ENCODE measurements at places on chromosomes 5 and 9. TPM values are rescaled to one million over a fixed set of nuclear protein-coding genes. Genes with fewer than 3 reads are reported as not detected.

The OTP gene
- total RNA-seq, result not detected

The DOCK2 gene
- total RNA-seq, result 30.3 TPM

The TAF11L3 gene
- total RNA-seq, result not detected

The CAMK4 gene
- 1.1 TPM for total RNA-seq

The MYMK gene
- total RNA-seq, result not detected

The C5orf47 gene
- 0.13 TPM for total RNA-seq

The NUTM2F gene
- total RNA-seq, result not detected

The NTNG2 gene
- 4.6 TPM for total RNA-seq

The ABCA2 gene
- 34.8 TPM for total RNA-seq

The CDO1 gene
- total RNA-seq, result 5.8 TPM

The MLANA gene
- not detected for total RNA-seq

The RLN2 gene
- 0.55 TPM for total RNA-seq

DNA sequence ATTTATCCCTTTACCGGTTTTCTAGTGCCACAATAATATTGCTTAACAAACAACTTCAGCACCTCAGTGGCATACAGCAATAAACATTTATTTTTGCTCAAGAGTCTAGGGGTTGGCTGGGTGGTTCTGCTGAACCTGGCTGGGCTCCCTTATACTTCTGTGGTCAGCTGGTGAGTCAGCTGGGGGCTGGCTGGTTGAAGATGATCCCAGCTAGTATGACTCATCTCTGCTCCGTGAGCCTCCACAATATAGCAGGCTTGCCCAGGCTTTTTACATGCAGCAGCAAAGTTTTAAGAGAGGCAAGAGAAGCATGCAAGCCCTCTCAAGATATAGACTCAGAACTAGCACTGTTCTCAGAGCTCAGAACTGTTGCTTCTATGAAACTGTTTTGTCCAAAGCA, 523.5 kb upstream of the CLINT1 start:
- peak; percentile 85 for DNase-seq
- H3K4me1 ChIP-seq, result peaks cover 47% of the 10 kb centered on the region
- H3K27ac ChIP-seq, result peak overlapping the region; percentile 26
- no peak overlapping the region for H3K4me3 ChIP-seq
- H3K36me3 ChIP-seq, result no peaks in the 10 kb centered on the region

DNA sequence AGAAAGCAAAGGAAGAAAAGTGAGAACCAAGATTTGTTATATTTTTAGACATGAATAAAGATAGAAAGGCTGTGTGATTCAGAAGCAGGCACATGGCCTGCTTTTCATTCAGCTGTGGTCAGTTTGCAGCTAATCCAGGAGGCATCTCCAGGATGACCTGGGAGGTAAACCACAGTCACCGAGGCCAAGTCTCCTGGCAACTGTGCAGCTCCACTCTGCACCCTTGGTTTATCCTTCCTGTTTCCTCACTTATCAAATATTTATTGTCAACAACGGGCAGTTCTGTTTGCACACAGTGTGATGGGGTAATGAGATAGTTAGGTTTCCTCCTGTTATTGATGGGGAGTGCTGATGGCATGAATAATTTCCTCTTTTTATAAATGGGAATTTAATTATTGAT, 243.0 kb downstream of the PSAT1 start:
- no peak overlapping the region for H3K27ac ChIP-seq
- H3K27me3 ChIP-seq, result no peaks in the 10 kb centered on the region
- no peak overlapping the region for H3K4me3 ChIP-seq
- H3K4me1 ChIP-seq, result no peaks in the 10 kb centered on the region
- no peak for DNase-seq
- no peaks in the 10 kb centered on the region for H3K36me3 ChIP-seq

GRCh38 chr9:14119694-14120514, 194.0 kb downstream of the NFIB start:
- H3K36me3 ChIP-seq, result no peaks in the 10 kb centered on the region
- no peak for DNase-seq
- no peak overlapping the region for H3K27ac ChIP-seq
- no peaks in the 10 kb centered on the region for H3K27me3 ChIP-seq
- no peak overlapping the region for H3K4me3 ChIP-seq

GRCh38 chr5:14739538-14739937, 75.0 kb downstream of the OTULIN start:
- no peak for DNase-seq
- no peak overlapping the region for H3K27ac ChIP-seq
- no peaks in the 10 kb centered on the region for H3K27me3 ChIP-seq
- no peak overlapping the region for H3K4me3 ChIP-seq
- H3K4me1 ChIP-seq, result no peaks in the 10 kb centered on the region
- no peaks in the 10 kb centered on the region for H3K36me3 ChIP-seq

DNA sequence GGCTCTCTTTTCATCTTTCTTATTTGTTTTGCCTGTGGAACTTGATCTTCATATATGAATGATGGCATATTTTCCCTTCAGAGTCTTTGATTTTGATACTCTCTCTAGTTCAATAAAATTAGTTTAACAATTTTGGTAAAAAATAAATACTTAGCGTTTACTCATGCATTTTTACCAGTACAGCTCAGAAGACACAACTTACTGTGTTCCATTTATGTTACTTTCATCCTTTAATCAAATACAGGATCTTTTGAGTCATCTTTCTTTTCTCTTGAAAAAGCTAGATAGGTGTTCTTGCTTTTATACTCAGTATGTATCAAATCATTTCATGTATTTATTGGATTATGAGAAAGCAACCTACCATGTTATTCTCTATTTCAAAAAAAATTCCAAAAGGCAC, 47.1 kb upstream of the RICTOR start:
- no peaks in the 10 kb centered on the region for H3K4me1 ChIP-seq
- H3K27ac ChIP-seq, result no peak overlapping the region
- H3K36me3 ChIP-seq, result no peaks in the 10 kb centered on the region
- no peak for DNase-seq
- no peaks in the 10 kb centered on the region for H3K27me3 ChIP-seq

GRCh38 chr9:37324261-37324683, 98.2 kb upstream of the GRHPR start:
- no peaks in the 10 kb centered on the region for H3K4me1 ChIP-seq
- DNase-seq, result peak; percentile 12
- peaks cover 10% of the 10 kb centered on the region for H3K36me3 ChIP-seq
- H3K27me3 ChIP-seq, result no peaks in the 10 kb centered on the region

DNA sequence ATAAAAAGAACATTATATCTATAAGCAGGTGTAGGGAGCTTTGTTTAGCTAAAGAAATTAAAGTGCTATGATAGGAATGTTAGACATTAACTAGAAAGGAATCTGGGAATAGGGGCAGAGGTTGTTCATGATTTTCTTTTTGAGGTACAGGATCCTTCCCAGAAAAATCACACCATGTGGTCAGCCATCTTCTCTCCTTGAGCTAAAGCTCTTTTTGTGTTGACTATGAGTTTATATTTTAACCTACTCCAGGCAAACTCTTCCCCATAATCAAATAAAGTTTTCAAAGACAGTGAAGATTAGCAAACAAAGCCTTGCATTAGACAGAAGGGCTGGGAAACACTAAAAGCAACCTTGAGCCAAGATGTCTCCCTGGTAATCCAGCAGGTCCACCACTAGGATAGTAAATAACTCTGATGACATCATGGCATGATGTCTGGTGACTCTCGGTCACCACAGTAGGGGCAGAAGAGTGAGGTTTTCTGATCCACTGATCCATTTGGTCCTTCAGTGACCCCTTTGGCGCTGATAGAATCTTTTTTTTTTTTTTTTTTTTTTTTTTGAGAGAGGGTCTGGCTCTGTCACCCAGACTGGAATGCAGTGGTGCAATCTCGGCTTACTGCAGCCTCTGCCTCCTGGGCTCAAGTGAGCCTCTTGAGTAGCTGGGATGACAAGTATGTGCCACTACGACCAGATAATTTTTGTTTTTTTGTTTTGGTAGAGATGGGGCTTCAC, 30.6 kb upstream of the IL6ST start:
- no peak overlapping the region for H3K4me3 ChIP-seq
- no peaks in the 10 kb centered on the region for H3K4me1 ChIP-seq
- no peaks in the 10 kb centered on the region for H3K36me3 ChIP-seq
- H3K27me3 ChIP-seq, result no peaks in the 10 kb centered on the region
- DNase-seq, result no peak

DNA sequence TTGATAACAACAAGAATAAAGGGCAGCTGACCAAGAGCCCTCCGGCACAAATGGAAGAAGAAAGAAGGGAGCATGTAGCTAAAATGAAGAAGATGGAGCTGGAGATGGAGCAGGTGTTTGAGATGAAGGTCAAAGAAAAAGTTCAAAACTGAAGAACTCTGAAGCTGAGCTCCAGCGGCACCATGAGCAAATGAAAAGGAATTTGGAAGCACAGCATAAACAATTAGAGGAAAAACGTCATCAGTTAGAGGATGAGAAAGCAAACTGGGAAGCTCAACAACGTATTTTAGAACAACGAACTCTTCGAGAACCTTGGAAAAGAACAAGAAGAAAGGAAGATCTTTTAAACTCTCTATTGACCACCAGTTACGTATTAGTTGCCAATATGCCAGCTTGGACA, 100.9 kb downstream of the GABBR2 start:
- no peaks in the 10 kb centered on the region for H3K4me1 ChIP-seq
- H3K27ac ChIP-seq, result no peak overlapping the region
- no peaks in the 10 kb centered on the region for H3K36me3 ChIP-seq
- no peak for DNase-seq
- no peak overlapping the region for H3K4me3 ChIP-seq
- no peaks in the 10 kb centered on the region for H3K27me3 ChIP-seq

- H3K4me1 ChIP-seq, result peaks cover 4% of the 10 kb centered on the region
- no peak overlapping the region for H3K4me3 ChIP-seq
- H3K36me3 ChIP-seq, result no peaks in the 10 kb centered on the region
Measured at GRCh38 chr9:114263853-114264510, 58.9 kb upstream of the ORM1 start.

- H3K4me3 ChIP-seq, result no peak overlapping the region
- H3K27ac ChIP-seq, result no peak overlapping the region
- peaks cover 7% of the 10 kb centered on the region for H3K36me3 ChIP-seq
- no peaks in the 10 kb centered on the region for H3K4me1 ChIP-seq
Measured at GRCh38 chr9:117720555-117720954, 16.4 kb downstream of the TLR4 start.

- no peak for DNase-seq
- H3K36me3 ChIP-seq, result no peaks in the 10 kb centered on the region
- no peak overlapping the region for H3K4me3 ChIP-seq
Measured at GRCh38 chr9:26504057-26504456, 388.5 kb downstream of the CAAP1 start.

GRCh38 chr5:45288746-45289145, 407.4 kb downstream of the HCN1 start:
- H3K4me1 ChIP-seq, result no peaks in the 10 kb centered on the region
- no peak overlapping the region for H3K4me3 ChIP-seq
- H3K36me3 ChIP-seq, result no peaks in the 10 kb centered on the region
- no peak for DNase-seq
- H3K27me3 ChIP-seq, result no peaks in the 10 kb centered on the region

DNA sequence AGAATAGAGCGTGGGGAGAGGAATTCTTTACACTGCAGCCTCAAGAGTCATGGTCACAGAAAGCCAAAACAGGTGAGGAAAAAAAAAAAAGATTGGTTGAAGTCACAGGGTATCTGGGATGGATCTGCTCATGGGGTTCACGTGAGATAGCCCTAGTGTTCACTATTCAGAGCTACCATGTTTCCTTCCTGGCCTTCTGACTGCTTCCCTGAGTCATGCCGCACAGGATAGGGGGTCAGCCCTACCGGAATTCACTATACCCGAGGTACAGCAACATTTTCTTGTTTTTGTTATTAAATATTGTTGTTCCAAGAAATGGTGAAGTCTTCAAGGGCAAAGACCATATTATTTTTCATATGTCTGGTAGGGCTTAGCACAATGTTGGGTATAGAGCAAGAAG, 21.5 kb upstream of the MAN2A1 start:
- H3K27ac ChIP-seq, result no peak overlapping the region
- no peak for DNase-seq
- no peaks in the 10 kb centered on the region for H3K27me3 ChIP-seq
- H3K36me3 ChIP-seq, result no peaks in the 10 kb centered on the region

- peak within 1 kb of the TSS; percentile 48 for H3K4me3 ChIP-seq
- no peak within 1 kb of the TSS for H3K27ac ChIP-seq
- H3K36me3 ChIP-seq, result no peaks in the 10 kb centered on the region
- H3K4me1 ChIP-seq, result peaks cover 10% of the 10 kb centered on the region
Measured at GRCh38 chr9:88991066-88992034, at the start of gene S1PR3. Gene S1PR3, plus strand, starts transcription at chr9:88991468. Its CDS starts 9,733 bp downstream, at chr9:89001201.

DNA sequence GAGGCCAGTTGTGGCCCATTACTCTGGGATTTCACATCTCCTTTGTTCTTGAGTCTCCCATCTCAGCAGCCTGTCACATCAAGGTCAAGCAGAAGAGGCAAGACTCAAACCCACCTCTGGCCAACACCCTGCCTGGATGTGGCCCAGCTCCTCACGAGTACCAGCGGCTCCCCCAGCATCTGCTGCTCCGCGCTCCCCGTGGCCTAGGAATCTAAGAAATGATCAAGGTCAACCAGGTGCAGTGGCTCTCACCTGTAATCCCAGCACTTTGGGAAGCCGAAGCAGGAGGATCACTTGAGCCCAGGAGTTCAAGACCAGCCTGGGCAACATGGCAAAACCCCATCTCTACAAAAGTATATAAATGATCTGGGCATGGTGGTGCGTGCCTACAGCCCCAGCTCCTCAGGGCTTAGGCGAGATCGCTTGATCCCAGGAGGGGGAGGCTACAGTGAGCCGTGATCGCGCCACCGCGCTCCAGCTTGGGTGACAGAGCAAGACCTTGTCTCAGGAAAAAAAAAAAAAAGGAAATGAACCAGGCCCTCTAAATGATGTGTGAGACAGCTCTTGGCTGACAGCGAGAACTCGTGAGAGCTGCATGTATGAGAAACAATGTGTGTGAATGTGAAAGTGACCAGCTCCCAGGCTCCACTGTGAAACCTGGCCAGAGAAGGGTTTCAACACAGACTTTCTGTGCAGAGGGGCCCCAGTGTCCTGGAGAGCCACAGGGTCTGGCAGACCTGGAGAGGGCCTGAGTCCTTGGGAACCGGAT, 61.6 kb upstream of the ANGPTL2 start:
- peak overlapping the region; percentile 45 for H3K27ac ChIP-seq
- H3K36me3 ChIP-seq, result no peaks in the 10 kb centered on the region
- no peaks in the 10 kb centered on the region for H3K27me3 ChIP-seq
- no peak for DNase-seq
- H3K4me1 ChIP-seq, result peaks cover 14% of the 10 kb centered on the region
- no peak overlapping the region for H3K4me3 ChIP-seq

DNA sequence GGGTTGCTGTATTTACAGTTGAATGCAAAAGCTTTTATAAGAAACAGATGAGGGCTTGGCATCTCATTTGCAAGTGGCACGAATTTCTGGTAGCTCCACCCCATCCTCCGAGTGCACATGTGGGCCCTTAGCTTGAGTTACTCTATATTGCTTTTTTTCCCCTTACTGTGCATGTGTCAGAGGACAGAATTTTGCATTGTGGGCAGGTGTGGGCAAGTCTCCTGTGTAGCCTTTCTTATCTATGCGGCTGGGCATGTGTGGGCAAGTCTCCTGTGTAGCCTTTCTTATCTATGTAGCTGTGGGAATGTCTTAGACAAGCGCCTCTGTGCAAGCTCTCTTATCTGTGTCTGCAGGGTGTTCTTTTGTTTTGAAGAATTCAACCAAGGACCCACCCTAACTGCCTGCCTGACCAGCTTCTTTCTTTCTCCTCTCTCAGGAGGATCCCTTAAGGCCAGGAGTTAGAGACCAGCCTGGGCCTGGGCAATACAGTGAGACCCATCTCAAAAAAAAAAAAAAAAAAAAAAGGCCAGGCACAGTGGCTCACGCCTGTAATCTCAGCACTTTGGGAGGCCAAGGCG, 34.1 kb upstream of the SIL1 start:
- H3K36me3 ChIP-seq, result no peaks in the 10 kb centered on the region
- DNase-seq, result no peak
- no peak overlapping the region for H3K4me3 ChIP-seq
- H3K4me1 ChIP-seq, result no peaks in the 10 kb centered on the region
- no peaks in the 10 kb centered on the region for H3K27me3 ChIP-seq

- H3K27ac ChIP-seq, result peak overlapping the region; percentile 51
- H3K4me1 ChIP-seq, result peaks cover 12% of the 10 kb centered on the region
- no peaks in the 10 kb centered on the region for H3K27me3 ChIP-seq
- no peak for DNase-seq
- H3K36me3 ChIP-seq, result no peaks in the 10 kb centered on the region
Measured at GRCh38 chr5:76790632-76791290, 28.1 kb upstream of the F2RL1 start.

All from left lung (tissue), 14 donors.